ENCODE measurements at places on chromosomes 5 and 9. TPM values are rescaled to one million over a fixed set of nuclear protein-coding genes. Genes with fewer than 3 reads are reported as not detected.

HAVCR1 gene
- not detected for total RNA-seq

FAXDC2 gene
- not detected for total RNA-seq

DNA sequence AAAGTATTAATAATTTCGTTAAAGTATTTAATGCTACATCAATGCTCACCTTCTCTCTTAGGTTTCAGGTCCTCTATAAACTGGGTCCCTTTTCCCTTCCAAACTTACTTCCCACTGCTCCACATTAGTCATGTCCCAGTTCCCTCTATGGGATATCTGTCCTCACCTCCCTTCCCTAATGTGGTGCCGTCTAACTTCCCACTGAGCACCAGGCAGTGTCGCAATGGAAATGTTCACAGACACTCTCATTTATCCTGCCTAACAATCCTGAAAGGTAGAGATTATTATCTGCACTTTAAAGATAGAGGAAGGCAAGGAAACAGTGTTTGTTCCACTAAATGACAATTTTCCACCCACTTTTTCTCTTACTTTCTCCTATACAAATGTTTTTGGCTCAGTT lies 329.7 kb downstream of the CWC27 start:
- DNase-seq: no peak

DNA sequence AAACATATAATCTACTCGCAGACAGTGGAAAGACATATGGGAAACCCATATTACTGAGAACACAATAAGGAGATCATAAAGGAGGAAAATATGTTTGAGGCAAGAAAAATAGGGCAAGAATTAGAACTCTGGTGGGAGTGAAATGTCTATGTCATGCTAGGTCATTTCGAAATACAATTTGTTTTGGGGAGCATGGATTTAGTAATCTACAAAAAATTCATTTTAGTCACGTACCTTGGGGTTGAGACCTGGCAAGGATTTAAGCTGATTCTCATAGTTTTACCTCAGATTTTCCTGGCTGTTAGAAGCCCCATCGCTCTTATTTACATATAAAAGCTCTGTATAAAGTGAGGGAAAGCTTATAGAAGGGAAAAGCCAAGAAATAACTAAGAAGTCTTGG lies 11.5 kb upstream of the CSNK1G3 start:
- no peak for DNase-seq

- DNase-seq: no peak
These were observed 14.2 kb upstream of the RGS3 start for GRCh38 chr9:113449376-113449775.

- no peak for DNase-seq
These were observed 8.6 kb downstream of the VLDLR start for GRCh38 chr9:2630158-2630557.

- no peak for DNase-seq
These were observed 1.7 kb upstream of the CNTRL start for GRCh38 chr9:121073038-121073437.

DNA sequence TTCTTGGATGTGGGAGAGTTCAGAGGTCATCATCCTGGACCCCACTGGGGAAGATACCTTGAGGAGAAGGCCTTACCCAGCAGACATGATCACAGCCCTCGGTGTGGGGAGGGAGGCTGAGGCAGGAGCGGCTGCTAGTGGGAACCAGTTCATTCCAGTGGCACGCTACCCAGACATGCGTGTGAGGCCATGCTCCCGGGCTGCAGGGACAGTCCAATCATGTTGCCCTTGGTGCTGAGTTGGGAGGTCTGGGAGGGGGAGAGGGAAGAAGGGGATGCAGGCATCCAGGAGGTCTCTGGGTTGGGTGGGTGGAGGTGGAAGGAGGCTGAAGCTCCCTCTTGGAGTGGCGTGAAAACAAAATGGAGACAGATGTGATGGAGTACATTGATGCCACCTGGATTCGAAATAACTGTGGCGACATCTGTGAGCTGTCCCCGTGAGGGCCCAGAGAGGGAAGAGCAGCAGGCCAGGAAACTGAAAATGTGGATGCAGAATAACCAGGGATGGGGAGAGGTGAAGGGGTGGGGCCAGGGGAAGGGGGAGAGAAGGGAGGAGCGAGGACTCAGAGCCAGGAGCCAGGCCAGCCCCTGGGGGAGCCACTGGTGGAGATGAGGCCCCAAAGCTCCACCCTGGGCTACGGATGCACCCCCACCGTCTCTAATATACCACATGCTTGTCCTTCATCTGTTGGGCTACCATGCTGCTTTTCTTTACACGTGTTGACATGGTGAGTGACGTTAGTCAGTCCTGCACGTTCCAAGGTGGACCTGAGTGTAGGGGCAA lies 16.2 kb downstream of the NDUFS6 start:
- DNase-seq: no peak
